ENCODE measurements at places on chromosomes 4 and X. TPM values are rescaled to one million over a fixed set of nuclear protein-coding genes. Genes with fewer than 3 reads are reported as not detected.

The APBB2 gene
- total RNA-seq, result 8.0 TPM

The VSIG4 gene
- not detected for total RNA-seq

The ARHGAP10 gene
- total RNA-seq, result 17.2 TPM

The SLC26A1 gene
- 0.31 TPM for total RNA-seq

The CRLF2 gene
- total RNA-seq, result 1.5 TPM

The INTU gene
- 1.3 TPM for total RNA-seq

The OTUD6A gene
- not detected for total RNA-seq

The SSX2B gene
- total RNA-seq, result not detected

The FGF5 gene
- 0.44 TPM for total RNA-seq

The EGFL6 gene
- not detected for total RNA-seq

The ZNF157 gene
- not detected for total RNA-seq

The HSPA4L gene
- total RNA-seq, result 9.6 TPM

The IQCM gene
- total RNA-seq, result not detected

The NAP1L3 gene
- 0.43 TPM for total RNA-seq

The FAM53A gene
- 1.4 TPM for total RNA-seq

The ADRA2C gene
- total RNA-seq, result 11.7 TPM

The NAA11 gene
- not detected for total RNA-seq

The CDKN2AIP gene
- 12.2 TPM for total RNA-seq
